NCI-H1092 treated with DMSO at 0.1 percent for 48 hours (cell line): ENCODE measurements at places on chromosomes 12 and 14.

DNA sequence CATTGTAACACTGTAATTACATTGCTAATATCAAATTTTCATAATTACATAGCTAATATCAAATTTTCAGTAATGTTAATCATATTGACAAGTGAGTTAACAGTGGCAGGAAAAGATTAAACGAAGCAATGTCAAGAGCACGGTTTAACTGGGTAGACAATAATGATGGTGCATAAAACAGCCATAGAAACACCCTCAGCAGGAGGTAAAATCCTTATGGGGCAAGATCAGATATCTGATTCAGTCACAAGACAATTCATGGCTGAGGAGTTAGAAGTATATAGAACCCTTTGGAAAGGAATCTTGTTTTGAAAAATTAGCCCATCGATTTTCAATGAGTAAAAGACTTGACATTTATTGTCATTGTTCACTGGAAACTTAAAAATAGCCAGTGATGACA is 190.6 kb downstream of the SLC2A13 start:
- DNase-seq: no peak

DNA sequence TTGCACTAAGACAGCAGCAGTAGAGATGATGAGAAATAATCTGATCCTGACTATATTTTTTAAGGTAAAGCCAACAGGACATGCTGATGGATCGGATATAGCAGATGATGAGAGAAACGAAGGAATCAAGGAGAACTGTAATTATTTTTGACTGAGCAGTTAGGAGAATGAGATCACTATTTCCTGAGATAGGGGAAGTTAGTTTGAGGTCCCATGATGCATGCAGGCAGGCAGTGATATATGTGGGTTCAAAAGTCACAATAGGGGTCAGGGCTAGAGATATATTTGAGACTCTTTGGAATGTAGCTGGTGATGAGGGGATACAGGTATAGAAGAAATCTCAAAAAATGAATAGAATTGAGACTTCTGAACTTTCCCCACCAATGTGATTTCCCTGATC is 107.6 kb downstream of the GTF2A1 start:
- DNase-seq: no peak

DNA sequence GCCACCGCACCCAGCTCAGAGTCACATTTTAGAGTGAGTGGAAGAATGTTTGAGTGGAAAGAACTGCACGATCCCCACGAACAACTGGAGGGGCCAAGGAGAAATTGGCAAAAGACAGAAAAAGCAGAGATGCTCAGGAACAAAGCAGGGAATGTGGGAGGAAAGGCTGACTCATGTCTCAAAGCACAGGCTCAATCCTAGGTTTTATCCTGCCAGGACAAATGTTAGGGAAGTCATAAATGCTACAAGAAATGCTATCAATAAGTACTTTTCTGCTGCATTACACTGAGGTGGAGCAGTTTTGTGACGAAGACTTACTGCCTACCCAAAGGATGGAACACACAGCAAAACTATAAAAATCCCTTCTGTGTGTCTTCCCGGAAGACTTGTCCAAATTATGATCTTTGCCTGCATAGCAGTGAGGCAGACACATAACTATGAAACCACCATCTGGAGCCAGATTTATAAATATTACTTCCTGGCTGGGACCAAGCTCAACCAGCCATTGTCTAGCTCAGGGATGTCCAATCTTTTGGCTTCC is 26.7 kb downstream of the NIN start:
- no peak for DNase-seq

- no peak for DNase-seq
Measured at GRCh38 chr12:82069931-82070514, 288.2 kb downstream of the CCDC59 start.

- DNase-seq: no peak
Measured at GRCh38 chr14:33062881-33063280, 124.2 kb downstream of the NPAS3 start.

GRCh38 chr12:8672381-8672780 is 9.8 kb upstream of the MFAP5 start:
- DNase-seq: no peak

DNA sequence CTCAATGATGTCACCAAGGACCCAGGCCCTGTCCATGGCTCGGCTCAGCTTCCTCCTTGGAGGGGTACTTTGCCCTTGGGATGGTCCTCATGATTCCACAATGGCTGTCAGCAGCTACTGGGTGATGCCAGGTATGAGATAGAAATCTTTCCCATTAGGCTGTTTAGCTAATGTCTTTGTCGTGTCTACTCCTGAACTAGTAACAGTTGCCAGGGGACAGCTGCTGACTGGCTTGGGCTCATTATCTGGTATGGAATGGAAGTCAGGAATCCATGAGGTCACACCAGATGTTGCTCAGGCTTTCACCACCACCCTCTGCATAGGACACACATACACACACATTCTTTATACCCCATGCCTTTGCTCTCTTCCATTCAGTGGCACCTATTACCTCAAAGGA is 9.2 kb downstream of the PRPH start:
- DNase-seq: no peak

DNA sequence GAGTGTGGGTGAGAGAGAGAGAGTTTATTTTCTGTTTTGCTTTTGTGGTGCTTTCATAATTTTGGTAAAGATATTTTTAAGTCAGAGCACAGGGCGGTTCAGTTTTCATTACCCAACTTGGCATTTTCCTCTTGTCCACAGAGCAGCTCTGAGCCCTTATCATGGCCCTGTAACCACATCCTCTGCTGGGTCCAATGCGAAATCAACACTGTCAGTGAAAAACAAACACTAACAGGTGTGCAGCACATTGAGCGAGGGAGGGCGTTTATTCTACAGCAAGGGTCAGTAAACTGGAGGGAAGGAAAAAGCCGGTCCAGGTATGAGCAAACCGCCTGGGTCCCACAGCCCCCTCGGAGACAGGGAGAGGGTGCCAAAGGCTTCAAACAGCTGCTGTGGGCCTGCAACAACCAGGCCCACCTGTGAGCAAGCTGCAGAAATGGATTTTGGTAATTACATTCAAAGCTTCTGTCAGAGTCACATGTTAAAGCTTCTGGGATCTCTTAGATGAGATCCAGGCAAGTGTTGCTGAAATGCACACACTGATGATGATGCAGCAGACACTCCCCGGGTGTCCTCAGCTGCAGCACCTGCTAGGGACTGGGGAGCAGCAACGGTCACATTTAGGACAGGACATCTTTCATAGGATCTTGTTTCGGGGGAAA is 132.7 kb upstream of the DYRK2 start:
- peak; percentile 78 for DNase-seq

- DNase-seq: no peak
Measured at GRCh38 chr12:100651694-100652093, 78.2 kb downstream of the GAS2L3 start.

DNA sequence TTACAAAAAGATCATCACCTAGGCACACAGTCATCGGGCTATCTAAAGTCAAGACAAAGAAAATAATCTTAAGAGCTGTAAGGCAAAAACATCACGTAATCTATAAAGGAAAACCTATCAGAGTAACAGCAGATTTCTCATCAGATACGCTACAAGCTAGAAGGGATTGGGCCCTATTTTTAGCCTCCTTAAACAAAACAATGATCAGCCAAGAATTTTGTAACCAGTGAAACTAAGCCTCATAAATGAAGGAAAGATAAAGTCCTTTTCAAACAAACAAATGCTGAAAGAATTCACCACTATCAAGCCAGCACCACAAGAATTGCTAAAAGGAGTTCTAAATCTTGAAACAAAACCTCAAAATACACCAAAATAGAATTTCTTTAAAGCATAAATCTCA is 191.6 kb upstream of the BMP4 start:
- DNase-seq: no peak

DNA sequence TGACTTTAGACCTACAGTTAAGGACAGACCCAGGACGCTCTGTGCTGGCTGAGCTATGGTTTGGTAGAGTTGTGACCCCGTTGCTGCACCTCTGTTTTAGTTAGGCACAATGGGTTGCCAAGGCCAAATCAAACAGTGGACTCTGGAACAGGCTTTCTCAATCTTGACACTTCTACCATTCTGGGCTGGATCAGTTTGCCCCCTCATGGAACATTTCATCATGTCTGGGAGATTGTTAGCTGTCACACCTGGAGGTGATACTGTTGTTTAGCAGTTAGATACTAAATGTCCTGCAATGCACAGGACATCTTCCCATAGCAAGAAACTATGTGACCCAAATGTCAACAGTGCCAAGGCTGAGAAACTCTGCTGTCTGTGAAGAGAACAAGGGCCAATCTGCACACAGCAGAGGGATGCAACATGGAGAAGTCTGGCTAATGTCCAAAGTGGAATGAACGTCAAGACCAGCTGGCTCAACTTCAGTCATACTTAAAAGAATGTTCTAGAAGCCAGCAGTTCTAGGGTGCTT is 65.6 kb upstream of the DICER1 start:
- DNase-seq: no peak

DNA sequence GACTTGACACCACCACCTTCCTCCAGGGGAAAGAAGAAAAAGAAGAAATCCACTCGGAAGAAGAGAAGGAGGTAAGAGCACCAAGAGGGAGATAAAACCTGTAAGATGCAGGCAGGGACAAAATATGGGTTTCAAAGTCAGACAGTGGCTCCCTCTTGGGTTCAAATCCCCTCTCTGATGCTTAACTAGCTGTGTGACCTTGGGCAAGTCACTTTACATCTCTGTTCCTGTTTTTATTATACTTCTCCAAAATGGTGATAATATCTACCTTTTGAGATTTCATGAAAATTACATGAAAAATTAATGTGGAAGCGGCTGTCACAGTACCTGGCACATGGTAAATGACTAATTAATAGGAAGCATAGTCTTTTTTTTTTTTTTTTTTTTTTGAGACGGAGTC is 64.4 kb upstream of the HSPB8 start:
- DNase-seq: no peak

DNA sequence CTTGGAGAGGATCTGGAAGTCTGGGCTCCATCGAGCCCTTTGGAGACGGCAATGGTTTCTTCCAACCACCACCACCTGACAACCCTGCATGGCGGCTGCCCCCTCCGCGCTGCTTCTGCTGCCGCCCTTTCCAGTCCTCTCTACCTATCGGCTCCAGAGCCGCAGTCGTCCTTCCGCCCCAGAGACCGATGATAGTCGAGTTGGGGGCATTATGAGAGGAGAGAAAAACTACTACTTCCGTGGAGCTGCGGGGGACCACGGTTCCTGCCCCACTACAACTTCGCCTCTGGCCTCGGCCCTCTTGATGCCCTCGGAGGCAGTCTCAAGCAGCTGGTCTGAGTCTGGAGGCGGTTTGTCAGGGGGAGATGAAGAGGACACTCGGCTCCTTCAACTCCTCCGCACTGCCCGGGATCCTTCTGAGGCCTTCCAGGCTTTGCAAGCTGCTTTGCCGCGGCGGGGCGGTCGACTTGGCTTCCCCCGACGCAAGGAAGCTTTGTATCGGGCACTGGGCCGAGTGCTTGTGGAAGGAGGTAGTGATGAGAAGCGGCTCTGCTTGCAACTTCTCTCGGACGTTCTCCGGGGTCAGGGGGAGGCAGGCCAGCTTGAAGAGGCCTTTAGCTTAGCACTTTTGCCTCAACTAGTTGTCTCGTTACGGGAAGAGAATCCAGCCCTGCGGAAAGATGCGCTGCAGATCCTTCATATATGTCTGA is 499 bp downstream of the TOGARAM1 start:
- DNase-seq: peak; percentile 67

DNA sequence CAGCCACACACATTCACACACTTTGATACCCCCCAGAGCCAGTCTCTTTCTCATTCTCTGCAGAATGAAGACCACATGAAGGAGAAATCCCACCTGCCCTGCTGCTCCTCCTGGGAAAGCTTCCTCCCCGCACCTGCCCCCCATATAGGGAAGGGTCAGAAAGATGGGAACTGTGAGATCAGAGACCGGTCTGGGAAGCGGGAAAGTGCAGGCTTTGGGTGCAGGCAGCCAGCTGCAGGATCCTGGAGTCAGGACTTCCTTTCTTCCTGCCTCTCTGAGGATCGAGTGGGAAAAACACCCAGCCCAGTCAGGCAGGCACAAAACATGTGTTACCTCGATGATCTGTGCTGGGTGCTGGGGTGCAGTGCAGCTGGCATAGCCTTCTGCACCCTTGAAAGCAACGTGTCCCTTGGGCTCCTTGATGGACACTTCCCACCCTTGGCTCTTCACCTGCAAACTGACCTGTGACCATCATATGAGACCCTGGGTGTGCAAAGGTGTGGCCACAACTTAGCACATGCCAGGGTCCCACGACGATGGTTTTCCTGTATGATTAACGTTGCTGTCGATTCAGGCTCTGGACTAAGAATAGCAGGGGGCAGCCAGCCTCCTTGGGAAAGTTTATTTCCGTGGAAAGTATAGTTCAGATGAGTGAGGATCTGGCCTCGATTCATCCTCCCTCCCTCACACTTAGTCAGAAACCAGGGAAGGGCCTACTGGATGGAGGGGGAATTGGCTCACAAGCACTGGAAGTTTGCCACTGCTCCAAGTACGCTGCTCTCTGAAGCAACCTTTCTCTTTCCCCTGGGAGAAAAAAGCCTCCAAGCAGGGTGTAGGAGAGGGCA is 105.4 kb upstream of the MED13L start:
- no peak for DNase-seq

GRCh38 chr12:69919495-69919894 is 94.5 kb downstream of the MYRFL start:
- no peak for DNase-seq

DNA sequence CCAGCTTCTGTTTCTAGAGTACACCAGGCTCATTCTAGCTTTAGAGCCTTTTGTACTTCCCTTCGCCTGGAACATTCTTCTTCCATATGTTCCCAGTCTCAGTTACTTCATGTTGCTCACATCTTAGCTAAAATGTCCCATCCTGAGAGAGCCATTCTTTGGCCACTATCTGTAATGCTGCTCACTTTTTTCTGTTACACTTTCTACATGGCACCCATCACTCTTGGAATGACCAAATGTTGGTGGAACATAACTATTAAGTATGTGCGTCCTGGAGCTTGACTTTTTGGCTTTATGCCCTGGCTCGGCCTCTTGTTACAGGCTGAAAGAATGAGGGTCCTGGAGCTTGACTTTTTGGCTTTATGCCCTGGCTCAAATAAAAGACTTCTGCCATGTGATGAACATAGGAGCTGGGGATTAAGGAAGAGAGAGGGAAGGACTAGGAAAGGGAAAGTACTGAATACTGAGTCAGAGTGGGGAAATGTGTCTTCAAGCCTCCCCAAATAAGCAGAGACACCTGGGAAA is 442.9 kb upstream of the ATP2B1 start:
- no peak for DNase-seq

- DNase-seq: no peak
Measured at GRCh38 chr12:16349131-16349460, 1.7 kb downstream of the MGST1 start.

DNA sequence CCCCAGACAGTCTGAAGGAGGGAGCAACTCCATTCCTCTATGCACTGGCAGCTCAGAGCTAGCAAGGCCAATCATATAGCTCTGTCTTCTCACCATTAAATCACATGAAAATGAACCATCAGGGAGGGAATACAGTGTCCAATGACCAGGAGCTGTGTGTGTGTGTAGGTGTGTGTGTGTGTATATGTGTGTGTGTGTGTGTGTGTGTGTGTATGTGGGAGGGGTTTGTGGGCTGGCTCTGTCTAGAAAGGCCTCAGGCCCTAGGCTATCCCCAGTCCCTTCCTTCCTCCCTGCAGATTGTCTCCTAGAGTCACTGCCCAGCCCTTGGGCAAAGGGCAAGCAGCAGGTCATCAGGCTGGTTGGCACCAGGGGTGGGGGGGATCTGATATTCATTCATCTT is 5.7 kb upstream of the SUSD6 start:
- no peak for DNase-seq
